Right ventricle myocardium inferior (tissue), 1 donor: ENCODE measurements at places on chromosomes 12 and 14.

DNA sequence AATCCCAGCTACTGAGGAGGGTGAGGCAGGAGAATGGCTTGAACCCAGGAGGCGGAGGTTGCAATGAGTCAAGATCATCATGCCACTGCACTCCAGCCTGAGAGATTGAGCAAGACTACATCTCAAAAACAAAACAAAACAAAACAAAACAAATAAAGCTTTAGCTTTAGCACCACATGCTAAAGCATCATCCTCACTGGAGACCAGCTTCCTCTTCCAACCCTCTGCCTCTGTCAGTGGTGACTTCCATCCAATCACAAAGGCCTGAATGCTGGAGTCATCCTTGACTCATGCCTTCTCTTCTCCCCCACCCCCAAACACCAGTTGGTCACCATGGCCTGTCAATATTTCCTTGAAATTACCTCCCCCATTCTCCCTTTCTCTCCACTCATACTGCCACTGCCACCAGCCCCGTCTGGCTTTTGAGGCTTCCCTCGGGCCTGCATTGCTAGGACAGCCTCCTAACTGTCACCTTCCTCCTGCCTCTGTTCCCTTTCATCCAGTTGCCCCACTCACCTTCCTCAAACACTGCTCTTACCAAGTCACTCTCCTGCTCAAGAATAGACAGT lies 1.4 kb downstream of the ZNF385A start:
- DNase-seq = peak; percentile 62

- no peak for DNase-seq
Observed at GRCh38 chr12:66665435-66665985, 13.4 kb downstream of the GRIP1 start.

DNA sequence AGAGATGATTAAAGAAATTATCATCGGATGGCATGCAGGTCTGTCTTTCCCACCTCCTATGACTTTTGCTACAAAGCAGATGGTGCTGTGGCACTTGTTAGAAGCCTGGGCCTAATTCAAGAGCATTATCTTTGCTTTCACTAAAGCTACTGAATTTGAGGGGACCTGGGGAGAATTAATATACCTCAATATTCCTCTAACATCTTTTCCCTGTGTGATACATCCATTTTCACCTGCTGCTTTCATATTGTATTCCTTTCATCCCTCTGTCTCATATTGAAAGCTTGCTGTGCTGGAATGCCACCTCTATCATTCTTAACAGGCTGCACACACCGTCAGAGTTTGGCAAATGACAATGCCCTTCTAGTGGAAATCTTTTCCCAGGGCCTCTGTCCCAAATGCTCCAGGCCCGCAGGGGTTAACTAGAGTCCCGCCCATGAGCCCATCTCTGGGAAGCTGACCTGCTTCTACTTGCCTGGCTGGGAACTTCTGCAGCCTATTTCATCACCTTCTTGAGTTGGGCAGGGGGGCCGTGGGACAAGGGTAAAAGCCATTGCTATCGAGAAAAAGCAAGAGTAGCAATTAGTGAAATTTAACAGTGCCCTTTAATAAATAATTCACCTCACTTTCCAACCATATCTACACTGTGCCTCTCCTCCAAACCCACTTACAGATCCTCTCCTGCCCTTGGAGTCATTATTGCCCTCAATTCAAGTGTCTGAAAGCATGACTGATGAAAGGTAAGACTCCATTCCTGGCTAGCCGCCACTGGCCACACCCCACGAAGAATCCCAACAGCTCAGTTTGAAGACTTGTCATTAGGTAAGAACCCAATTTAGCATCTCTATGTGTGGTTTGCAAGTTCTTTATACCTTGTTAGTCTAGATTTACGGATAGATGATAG lies 126.7 kb upstream of the BTG1 start:
- DNase-seq = no peak

DNA sequence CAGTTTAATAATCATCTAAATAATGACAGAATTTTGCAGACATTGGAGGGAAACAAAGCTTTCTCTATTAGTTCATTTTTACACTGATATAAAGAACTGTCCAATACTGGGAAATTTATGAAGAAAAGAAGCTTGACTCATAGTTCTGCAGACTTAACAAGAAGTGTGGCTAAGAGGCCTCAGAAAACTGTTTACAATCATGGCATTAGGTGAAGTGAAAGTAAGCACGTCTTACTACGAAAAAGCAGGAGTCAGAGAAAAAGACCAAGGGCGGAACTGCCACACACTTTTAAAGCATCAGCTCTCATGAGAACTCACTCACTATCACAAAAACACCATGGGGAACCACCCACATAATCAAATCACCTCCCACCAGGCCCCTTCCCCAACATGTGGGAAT lies 804.4 kb downstream of the FLRT2 start:
- no peak for DNase-seq

GRCh38 chr14:98137131-98138025 lies 1134.6 kb downstream of the BCL11B start:
- no peak for DNase-seq

DNA sequence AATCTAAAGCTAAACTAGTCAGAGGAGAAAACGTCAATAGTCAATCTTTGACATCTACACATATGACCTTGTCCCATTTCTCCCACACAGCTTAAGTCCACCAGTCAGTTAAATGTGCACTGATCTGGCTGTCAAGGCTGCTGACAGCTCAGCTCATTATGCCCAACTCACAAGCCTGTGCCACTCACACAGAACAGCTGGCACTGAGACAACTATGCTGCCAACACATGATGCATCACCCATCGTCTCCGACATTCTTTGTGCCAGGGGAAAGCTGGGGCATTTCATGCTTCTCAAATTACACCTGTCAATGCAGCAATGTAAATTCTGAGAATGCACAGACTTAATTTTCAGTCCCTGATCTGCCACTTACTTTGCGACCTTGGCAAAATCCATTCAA lies 25.3 kb downstream of the GNS start:
- DNase-seq = no peak

DNA sequence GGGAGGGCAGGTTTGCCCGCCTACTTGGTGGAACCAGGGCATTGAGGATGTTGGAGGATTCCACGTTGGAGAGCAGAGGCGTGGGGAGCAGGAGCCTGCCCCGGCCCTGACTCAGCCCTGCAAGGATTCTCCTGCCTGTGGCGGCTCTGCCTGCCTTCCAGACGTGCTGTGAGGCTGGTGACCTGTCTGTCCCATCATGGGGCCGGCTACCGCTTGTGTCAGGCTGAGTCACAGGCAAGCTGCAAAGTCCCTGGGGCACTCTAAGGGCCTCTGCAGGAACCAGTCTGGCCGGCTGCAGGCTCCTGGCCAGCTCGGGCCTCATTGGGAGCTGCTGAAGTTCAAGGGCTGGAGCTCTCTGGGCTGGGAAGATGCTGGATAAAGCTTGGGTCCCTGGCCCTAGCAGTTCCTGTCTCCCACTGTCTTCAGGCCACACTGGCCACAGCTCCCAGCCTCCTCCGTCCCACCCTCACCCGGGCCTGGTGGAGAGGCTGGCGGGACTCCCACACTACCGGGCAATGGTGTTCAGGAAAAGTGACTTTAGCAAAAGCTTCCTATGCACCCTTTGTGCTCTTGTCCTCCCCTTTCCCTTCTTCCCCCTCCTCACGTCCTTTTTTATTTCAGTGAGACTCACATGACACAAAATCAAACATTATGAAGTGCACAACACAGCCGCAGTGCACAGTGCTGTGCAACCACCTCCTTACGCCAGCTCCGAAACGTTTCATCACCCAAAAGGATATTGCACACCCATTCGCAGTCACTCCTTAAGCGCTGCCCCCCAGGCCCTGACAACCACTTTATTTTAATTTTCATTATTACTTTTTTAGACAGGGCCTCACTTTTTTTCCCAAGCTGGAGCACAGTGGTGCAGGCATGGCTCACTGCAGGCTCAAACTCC lies 22.0 kb upstream of the ULK1 start:
- DNase-seq = no peak
